ENCODE measurements at places on chromosomes 13 and 19.

- DNase-seq = no peak
These were observed 20.3 kb downstream of the LNX2 start for GRCh38 chr13:27599845-27600553.

- no peak for DNase-seq
These were observed 10.9 kb downstream of the PRAM1 start for GRCh38 chr19:8491574-8491973.

GRCh38 chr19:6214881-6215541 lies 64.8 kb downstream of the MLLT1 start:
- no peak for DNase-seq

GRCh38 chr13:73464758-73465616 lies 406.2 kb downstream of the KLF5 start:
- DNase-seq = no peak

- no peak for DNase-seq
These were observed 5.8 kb downstream of the ARHGEF7 start for GRCh38 chr13:111120913-111121312.

GRCh38 chr19:57099199-57099661 lies 20.6 kb upstream of the USP29 start:
- DNase-seq = peak; percentile 42

- no peak for DNase-seq
These were observed 32.7 kb downstream of the STK24 start for GRCh38 chr13:98544104-98544710.

- no peak for DNase-seq
These were observed 377.2 kb upstream of the GPC6 start for GRCh38 chr13:92849381-92849780.

DNA sequence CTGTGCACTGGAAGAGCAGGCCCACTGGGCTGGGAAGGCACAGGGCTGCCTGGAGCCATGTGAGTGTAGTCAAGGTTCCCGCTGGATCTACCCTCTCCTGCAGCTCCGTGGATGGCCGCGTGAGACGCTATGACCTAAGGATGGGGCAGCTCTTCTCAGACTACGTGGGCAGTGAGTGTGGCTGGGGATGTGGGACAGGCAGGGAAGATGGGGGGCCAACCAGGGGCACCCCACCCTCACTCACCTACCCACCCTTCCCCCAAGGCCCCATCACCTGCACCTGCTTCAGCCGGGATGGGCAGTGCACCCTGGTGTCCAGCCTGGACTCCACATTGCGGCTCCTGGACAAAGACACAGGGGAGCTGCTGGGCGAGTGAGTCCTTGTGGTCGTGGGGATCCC lies 6.1 kb downstream of the WDR83 start:
- DNase-seq = no peak

GRCh38 chr19:34355201-34355600 lies 9.8 kb upstream of the GPI start:
- DNase-seq = no peak

- no peak for DNase-seq
These were observed 27.1 kb upstream of the UBL3 start for GRCh38 chr13:29877456-29878078.

DNA sequence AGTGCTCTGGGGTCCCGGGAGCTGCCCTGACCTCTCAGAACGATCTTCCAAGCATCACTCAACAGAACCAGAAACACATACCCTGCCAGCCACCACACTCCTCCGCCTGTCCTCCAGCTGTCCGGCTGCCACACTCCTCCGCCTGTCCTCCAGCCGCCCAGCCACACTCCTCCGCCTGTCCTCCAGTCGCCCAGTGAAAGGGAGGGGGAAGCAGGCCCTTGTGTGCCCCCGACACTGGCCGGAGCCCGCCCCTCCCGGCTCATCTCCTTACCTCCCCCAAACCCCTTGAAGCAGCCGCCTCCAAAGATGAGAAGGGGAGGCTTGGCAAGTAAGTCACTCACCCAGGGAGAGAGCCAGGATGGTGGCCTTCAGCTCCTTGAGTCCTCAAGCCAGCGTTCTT lies 40.2 kb downstream of the STK24 start:
- no peak for DNase-seq

DNA sequence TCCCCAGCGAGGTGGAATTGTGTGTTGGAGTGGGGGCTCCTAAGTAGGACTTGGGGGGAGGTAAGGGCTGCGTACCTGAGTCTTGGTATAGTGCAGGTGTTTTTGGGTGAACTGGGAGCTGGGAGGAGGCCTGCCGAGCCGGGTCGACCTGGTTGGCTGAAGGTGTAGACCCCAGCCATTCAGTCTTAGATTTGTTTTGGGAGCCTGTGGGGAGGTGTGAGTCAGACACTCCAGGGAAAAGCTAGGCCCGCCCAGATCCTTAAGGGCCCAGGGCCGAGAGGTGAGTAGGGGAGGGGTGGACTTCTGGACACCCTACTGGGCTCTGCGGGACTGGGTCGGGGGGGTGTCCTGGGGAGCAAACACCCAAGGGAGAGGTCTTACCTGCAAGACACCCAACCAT lies 935 bp downstream of the CRB3 start:
- DNase-seq = no peak

- no peak for DNase-seq
These were observed 81.0 kb upstream of the SLC7A1 start for GRCh38 chr13:29676535-29676934.

- no peak for DNase-seq
These were observed 93.1 kb downstream of the PCDH17 start for GRCh38 chr13:57724486-57725272.

DNA sequence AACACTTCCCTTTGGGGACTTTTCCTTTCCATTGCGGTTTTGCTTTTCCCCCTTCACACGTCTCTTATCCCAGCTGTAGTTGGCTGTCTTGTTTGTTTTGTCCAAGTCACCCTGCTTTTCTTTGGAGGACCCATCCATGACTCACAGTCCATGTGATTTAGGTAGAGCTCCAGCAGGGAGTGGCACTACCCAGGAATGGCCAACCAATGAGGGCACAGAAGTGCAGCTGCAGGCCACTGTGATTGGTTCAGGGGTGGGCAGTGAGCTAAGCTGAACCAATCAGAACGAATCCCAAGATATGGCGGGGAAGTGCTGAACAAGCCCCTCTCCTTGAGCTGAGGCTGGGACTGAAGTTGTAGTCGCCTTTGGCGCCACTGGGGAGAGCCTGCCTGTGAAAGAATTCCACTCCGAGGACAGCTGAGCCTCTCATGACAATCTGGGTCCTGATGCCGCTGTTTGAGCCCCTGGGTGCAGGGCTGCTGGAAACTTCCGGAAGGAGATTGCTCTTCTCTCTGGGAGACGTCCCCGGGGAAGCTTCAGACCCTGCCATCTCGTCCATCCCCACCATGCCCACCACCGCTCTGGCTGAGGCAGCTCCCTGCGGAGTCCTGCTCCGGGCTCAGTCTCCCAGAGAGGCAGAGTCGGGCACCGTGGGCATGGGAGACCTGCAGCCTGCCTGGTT lies 62.9 kb upstream of the URI1 start:
- DNase-seq = no peak

DNA sequence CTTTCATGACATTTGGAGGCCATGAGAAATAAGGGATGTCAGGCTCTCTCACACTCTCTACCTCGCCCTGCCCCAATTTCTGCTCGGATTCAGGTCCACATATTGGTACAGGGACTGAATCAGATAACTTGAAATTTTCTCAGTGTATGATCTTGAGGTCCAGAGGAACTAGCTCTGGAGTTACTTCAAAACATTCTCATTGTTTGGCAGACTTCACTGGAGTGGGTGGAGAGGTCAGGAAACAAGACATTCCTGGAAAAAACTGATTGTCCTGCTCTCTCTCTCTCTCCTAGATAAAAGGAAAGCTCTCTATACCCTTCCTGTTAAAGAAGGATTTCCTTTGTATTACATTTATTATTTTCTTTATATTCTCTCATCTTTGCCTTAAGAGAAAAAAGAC lies 428.1 kb upstream of the DACH1 start:
- no peak for DNase-seq

GRCh38 chr19:10243606-10244005 lies 8.4 kb upstream of the MRPL4 start:
- no peak for DNase-seq

DNA sequence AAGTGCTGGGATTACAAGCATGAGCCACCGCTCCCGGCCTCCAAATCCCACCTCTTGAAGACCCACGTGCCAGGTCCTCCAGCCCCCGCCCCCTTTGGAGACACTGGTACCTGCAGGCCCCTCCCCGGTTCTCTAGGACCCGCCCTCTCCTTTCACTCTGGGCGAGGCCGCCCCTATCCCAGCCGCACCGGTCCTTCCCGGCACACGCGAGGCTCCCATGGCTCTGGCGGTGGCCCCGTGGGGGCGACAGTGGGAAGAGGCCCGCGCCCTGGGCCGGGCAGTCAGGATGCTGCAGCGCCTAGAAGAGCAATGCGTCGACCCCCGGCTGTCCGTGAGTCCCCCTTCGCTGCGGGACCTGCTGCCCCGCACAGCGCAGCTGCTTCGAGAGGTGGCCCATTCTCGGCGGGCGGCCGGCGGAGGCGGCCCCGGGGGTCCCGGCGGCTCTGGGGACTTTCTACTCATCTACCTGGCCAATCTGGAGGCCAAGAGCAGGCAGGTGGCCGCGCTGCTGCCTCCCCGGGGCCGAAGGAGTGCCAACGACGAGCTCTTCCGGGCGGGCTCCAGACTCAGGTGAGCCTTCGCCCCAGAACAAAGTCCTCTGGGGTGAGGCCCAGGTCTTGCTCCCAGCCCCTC lies at the start of gene CBLC:
Gene CBLC, plus strand, starts transcription at position 176 of the 633 bp plus-strand sequence. Its CDS starts 42 bp downstream, at position 218.
- no peak for DNase-seq

DNA sequence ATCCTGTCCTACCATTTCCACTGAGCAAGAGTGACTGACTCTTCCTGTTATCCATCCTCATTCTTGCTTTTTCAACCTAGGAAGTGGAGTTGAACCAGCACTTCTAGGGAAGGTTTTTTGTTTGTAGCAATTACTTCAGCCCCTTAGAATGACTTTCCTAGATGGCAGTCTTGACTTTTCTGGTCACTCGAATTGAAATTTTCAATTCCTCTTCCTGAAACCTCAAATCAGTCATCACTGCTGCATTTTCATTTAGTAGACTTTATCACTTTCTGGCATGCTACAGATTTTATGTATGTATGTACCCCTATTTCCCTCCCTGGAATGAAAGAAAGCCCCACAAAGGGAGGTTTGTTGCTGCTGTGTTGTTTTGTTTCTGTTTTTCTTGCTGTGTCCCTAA lies 915.9 kb downstream of the PCDH17 start:
- no peak for DNase-seq
